ENCODE measurements at places on chromosomes 1 and 21.

DNA sequence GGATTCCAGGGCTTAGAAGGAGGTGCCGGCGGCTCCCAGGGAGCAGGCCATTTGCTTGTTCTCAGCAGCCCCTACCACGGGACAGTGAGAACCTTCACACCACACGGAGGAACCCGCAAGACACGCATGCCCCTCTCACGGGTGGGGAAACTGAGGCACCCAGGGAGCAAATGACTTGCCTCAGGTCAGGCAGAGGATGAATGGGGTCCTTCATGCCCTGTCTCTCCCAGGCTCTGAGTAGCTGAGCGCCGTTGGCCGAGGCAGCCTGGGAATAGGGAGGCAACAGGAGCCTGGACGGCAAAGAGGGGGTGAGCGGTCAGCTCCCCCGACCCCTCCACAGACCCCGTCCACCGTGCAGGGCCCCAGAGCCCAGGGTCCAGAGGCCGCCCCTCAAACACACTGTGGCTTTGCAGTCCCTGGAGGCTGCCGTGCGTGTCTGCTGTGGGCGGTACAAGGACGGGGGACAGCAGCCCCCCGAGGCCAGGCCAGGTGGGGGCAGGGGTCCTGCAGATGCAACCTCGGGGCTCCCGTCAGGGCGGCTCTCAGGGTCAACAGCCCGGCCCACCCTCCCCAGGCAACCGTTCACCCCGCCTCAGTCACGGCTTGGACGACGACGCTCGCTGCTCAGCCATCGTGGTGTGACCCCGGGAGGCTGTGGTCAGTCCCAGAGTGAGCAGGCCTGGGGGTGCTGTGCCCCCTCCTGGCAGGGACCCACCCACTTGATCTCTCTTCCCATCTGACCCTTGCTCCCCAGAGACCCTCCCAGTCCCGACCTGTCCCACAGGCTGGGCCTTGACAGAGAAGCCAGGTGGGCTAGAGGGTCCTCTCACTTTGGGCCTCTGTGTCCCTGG, 15.8 kb upstream of the COL6A2 start:
- no peak for DNase-seq

DNA sequence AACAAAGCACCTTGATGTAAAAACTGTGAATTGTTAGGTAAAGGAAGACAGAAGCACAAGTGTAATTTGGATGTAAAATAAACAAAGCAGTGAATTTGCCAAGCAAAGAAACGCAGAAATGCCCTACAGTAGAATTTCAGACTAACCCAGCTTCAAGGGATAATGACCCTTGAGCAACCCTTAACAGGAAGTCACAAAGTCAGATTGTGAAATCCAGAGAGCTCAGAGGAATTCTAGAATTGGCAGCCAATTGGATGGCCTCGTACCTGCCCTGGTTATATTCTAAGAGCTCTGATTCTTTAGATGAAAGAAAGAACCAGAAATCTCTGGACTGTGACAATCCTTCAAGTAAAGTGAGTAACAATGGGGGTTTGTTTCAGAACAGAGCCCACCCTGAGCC, 152.7 kb upstream of the CHRM3 start:
- no peak for DNase-seq

DNA sequence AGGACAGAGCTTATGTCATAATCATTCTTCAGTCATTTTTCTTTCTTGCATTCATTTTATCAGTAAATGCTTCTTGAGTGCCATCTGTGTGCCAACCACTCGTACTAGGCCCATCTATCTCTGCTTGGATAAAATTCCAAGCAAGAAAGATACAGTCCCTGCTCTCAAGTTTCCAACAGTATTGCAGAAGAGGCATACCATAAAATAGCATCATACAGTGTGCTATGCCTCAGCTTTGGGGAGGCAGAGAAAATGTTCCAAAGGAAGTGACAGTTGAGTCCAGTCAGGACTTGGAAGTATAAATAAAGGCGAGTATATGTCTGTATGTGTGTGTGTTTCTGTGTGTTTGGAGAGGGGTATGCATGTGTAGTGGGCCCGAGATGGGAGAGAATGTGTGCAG, 113.4 kb upstream of the HOOK1 start:
- DNase-seq = no peak

GRCh38 chr1:202586018-202586821, 124.0 kb downstream of the SYT2 start:
- DNase-seq = no peak

DNA sequence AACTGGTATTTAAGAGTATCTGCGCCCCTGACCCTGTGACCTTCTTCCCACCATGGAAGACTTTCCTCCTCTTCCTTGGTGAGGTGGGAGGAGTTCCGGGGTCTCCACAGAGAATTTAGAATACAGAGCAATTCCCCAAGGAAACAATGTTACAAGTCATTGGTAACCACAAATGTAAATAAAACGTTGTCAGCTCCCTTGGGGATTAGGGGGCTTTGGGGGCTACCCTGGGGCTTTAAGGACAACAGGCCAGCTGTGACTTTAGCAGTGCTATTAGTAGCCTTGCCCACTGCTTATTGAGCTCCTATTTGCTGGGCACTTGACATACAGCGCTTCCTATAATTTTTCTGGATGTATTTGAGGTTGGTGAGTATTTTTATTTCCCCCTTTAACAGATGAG, 69.0 kb downstream of the IGSF21 start:
- DNase-seq = no peak

- DNase-seq = no peak
Observed at GRCh38 chr1:78474092-78474491, 16.7 kb upstream of the PTGFR start.

- no peak for DNase-seq
Observed at GRCh38 chr1:210298296-210298695, 30.4 kb upstream of the HHAT start.

DNA sequence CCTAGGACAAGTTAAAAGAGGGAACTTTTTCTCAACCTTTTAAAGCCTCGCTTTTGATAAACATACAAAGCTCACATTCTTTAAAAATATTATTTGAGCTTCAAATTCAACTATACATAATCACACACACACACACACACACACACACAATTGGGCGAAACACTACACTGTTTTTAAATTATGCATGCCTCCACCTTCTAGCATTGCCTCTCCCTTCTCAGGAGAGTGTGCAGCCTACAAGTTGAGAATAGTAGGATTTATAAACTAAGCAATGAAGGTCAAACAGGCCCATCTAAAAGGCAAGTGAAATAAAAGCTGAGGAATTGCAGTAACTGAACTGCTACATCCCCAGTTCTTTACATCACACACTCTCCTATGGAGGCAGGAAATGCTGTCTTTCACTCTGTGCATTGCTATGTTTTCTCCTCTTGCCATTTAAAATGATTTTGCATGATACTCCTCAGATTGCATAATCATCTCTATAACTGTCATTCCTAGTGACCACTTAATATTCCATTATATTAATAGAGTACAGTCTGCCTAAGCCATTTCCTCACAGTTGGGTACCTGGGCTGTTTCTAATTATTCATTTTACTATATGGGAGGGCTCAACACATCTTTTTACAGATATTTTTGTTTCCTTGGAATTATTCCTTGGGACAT, 92.5 kb upstream of the KCNE2 start:
- no peak for DNase-seq

- no peak for DNase-seq
Observed at GRCh38 chr21:23394458-23394857, 2212.8 kb downstream of the MRPL39 start.

DNA sequence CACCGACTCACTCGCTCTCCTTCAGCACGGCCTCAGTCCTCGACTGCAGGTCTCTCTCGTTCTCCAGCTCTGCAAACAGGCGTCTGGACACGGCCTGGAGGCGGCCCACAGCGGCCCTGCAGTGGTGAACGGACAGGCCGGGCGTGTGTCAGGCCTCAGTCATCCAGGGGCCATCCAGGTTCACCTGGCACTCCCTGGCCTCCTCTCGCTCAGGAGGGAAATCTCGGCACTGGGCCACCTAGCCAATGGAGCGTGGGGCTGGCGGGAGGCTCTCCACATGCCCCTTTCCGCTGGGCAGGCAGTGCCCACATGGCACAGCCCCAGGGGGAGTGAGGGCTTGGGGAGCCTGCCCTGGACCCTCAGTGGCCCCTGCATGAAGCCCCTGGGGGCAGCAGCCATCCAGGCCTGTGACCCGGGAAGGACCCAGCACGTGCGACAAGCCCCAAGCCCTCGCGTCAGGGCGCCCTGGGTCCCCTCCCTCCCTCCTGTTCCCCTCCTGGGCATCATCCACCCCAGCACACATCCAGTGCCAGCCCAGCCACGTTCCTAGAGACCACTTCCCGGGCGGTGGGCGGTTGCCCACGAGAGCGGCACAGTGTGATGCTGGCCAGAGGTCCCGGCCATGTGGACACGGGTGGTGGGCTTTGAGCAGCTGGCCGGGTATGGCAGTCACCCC, 18.1 kb downstream of the CFAP74 start:
- DNase-seq = no peak

DNA sequence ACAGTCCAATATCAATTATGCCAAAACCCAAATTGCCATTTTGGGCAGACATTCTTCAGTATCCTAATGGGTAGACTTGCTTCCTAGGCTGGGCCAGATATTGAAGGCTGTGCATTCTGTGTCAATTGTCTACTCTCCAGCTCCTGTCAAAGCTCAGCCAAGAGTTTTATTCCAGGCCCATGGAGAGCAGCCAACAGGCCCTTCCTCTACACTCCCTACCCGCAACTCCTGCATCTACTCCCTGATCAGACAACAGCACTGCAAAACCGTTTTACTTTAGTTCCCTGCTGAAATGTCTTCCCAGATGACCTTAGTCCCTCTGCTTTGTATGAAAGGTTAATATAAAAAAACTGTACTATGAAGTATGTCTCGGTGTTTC, 6.6 kb upstream of the ADORA3 start:
- no peak for DNase-seq

DNA sequence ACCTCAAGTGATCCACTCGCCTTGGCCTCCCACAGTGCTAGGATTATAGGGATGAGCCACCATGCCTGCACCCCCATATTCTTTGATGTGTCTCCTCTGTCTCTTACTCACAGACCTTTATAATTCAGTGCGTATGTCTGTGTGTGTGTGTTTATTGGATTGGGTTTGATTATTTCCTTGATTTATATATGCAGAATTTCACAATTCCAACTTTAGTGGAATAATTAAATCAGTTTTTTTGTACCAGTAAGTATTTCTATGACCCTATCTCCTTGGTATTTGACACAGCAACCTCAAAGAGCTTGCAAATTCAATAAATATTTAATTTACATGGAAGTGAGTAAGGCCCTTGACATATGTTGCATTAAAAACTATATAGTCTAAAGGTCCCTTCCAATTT, 333.9 kb upstream of the ADAMTS5 start:
- DNase-seq = no peak

DNA sequence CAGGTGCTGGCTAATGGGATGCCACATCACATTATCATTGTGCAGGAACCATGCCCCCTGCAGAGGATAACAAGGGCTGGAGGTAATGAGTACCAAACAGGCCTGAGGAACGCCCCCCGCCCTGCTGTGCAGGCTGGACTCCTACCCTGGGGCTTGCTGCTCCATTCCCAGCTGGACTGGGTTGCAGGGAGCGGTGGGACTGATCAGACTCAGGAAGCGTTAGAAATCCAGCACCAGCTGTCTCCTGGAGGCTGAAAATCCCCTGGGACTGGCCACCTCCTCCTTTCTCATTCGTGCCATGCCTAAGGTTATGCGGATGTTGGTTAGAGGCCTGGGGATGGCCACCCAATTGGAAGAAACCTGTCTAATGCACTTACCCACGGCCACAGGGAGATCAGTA, 36.9 kb upstream of the POU3F1 start:
- no peak for DNase-seq

DNA sequence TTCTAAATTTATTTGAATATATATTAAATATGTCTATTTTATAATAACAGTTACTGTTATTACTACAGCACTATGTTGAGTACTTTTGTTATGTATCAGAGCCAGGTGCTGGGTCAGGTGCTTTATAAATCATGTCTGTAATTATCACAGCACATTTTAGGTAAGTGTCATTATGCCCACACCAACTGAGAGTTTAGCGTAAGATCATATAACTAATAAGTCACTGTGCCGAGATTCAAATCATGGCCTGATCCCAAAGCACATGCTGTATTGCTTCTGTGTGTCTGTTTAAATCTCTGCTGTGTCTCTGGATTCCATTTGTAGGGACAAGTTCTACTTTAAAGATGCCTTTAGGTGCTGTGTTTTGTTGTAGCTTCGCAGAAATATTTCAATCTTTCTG, 1.9 kb downstream of the GPSM2 start:
- DNase-seq = no peak

- DNase-seq = no peak
Observed at GRCh38 chr1:56196839-56197238, 382.5 kb downstream of the PLPP3 start.

DNA sequence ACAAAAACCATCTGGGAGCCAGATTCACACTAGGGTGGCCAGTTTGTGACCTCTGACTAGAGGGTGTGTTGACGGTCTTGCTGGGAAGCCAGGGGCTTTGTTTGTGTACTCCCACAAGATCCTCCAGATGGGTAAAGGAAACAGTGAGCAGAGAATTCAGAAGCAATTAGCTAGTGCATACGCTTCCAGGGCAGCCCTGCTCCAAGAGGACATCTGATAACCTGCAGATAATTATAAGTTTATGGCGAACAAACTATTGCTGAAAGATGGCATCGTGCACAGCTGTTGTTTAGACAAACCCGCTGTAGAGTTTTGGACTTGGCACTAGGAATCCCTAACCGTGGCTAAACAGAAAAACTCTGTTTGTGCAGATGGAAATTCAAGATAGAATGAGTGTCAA, 326.4 kb downstream of the TGFB2 start:
- no peak for DNase-seq

DNA sequence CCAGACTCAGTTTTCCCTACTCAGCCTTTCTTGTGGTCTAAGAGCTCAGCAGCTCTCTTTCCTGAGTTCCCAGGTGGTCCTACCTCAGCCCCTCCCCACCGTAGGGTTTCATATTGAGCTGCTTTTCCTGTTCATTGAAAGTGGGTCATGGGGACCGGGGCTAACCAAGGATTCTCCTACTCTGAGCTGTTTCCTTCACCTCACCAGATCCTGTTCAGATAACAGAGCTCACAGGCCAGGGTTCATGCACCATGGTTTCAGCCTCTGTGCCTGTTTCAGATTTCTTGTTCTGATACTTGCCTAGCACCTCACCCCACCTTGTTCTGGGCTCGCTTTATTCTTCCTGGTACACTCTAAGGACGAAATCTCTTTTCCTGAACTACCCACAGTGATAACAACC, 8.5 kb downstream of the UBQLN4 start:
- DNase-seq = no peak

Data from stimulated activated CD4-positive, alpha-beta T cell treated with anti-CD3 and anti-CD28 coated beads, TNF-alpha, amount 100 ng/mL, for 48 hours (primary cell).